GF-D8 (cell line): ENCODE measurements at places on chromosomes 7 and 10.

DNA sequence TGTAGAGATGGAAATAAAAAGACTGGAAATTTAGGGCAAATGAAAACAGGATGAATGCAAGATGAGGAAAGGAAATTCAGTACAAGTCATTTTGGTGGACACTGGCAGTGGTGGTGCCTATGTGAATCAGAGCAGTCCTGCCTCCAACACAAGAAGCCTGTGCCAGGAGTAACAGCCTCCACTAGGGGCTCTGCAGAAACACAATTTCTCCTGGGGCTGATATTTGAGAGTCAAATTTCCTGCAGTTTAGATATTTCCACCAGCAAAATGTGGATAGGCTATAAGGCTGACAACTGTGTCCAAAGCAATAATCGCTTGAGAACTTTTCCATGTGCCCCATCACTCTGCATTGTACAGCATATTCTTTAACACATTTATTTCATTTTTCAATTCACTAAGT, 4.7 kb upstream of the PLXDC2 start:
- no peak for DNase-seq

GRCh38 chr7:111364413-111364812, 197.9 kb downstream of the IMMP2L start:
- DNase-seq = no peak

DNA sequence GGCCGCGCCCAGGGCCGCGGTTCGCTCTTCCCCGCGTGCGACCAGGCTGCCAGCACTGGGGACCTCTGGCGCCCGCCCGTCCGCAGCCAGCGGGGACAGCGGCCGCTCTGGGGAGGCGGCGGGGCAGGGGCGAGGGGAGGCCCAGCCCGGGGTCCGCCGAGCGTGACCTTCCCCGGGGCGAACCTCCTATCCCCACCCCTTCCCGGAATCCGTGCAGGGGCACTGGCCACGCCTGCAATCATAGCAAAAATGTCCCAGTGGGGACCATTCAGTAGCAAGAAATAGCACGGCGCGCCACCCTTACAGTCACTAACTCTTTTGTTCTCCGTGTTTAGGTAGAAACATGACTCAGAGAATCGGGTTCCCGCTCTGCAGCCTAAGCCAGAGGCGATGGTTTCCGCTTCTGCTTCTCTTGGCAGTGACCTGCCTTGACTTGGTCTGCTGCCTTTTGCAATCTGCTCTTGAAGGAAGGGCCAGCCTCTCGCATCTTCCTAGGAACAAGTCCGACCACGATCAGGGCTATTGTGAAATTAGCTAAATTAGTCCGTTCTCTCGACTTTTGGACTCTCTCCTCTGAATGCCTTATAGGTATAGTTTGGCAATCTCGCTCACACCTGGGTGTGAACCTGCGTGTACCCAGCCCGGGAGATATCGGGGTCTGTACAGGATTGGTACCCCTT, 79.3 kb upstream of the ACBD5 start:
- DNase-seq = no peak

DNA sequence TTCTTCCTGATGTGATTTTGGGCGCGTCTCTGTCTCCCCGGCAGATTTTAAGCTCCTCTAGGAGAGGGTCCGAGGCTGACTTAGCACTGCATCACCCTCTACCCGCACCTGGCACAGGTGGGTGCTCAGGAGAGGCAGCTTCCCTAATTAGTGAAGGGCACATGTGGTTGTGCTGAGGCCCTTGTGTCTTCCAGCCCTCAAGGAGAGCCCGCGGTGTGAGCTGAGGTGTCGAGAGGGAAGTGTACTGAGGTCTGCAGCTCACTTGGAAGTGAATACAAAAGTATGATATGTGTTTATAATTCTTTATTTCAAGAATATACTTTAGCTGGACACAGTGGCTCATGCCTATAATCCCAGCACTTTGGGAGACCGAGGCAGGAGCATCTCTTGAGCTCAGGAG, 20.4 kb upstream of the JAKMIP3 start:
- DNase-seq = no peak
